ENCODE measurements at places on chromosomes 5 and 9.

- no peak for DNase-seq
These were observed 4.5 kb downstream of the SLF1 start for GRCh38 chr5:94623011-94623410.

DNA sequence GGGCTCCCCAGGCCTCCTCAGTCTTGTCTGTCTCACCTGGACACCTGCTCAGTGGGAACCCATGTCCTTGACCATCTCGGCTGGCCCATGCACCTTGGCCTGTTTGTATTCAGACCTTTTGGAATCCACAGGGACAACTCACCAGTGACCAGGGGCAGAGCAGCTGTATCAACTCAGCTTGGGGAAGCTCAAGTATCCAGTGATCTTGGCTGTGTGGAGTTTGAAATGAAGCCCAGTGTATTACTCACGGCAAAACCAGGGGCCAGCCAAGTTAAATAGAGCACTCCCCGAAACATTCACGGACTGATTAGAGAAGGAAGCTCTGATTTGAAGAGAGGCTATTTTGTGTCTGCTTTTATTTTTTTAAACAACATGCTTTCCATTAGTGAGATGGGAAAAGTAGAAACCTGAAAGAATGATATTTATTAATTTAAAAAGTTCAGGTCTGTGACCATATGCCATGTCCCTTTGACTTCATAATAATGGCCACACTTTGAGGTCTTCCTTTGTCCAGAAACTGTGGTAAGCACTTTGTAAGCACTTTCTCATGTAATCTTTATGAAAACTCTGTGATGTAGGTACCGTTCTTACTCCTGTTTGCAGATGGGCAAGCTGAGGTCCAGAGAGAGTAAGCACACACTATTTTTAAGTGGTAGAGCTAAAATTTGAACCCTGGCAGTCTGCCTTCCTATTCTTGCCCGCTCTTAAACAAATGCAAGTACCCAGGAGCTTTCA, 656.5 kb downstream of the BNC2 start:
- DNase-seq: no peak

GRCh38 chr9:78298046-78298765, 1.3 kb downstream of the PSAT1 start:
- DNase-seq: no peak

DNA sequence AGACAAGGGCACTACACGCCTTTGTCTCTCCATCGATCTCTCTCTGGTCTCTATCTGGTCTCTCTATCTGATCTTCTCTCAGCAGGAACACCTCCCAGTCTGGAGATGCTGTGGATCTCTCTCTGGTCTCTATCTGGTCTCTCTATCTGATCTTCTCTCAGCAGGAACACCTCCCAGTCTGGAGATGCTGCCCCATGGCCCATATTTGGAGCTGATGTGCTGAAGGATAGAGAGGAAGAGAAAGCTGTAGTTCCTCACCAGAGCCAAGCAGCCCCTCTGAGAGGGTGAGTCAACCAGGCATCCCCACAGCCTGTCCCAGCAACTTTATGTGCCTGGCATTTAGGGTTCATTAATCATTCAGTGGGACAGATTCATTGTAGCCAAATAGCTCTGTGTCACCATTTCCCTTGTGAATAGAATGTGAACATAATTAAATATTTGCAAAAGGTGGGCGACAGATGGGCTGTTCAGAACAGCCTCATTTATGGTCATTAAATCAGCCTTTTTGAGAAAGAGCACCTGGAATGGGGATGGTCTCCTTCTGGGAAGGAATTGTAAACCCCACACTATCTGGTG, 189.3 kb upstream of the MAST4 start:
- DNase-seq: no peak

DNA sequence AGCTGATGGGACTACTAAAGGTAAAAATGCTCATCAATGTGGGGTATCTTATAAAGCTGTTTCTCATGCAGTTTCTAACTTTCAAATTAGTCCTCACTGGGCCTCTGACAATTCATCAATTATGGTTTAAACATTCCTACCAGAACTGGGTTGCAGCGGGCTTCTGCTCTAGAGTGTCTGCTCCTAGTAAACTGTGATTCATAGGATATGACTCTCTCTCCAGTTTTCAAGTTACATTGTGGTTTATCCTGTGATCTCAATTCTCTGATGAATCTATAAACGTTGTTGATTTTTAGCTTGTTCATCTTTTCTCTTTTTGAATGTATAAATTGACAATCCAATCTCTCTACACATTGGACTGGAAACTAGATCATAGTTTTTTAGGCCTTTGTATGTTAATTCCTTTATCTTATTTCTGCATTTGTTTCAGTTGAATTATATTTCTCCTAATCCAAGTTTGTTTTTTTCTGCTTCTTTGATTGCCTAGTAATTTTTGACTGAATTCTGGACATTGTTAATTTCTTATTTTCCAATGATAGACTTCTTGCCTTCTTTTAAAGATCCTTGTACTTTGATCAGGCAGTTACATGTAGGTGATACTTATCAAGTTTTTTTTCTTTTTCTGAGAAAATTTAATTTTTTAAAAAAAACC, 822.6 kb downstream of the TLE1 start:
- DNase-seq: no peak

- DNase-seq: no peak
These were observed 70.4 kb upstream of the CTSV start for GRCh38 chr9:97109194-97109811.

DNA sequence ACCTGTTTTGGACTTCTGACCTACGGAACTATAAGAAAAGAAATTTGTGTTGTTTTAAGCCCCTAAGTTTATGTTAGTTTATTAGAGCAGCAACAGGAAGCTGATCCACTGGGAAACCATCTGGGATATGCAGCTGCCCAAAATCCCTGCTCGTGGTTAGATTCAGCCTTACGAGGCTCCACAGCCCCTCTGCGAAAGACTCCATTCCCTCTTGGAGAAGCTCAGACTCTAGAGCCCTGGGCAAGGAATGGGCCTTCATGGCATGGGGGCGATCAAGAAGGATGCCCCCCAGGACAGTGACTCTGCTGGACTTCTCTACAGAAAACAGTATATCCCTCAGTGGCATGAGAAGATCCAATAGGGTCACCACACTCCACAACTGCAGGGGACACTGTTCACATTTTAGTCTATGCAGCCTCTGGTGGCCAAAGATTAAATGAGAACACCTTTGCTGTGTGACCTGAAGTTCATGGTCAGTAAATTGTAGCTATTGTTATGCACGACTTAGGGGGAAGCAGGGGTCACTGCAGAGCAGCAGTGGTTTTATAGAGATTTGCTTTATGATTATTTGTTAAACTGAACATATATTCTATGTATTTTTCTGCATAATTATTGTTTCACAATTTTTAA, 21.1 kb downstream of the IRF1 start:
- no peak for DNase-seq

DNA sequence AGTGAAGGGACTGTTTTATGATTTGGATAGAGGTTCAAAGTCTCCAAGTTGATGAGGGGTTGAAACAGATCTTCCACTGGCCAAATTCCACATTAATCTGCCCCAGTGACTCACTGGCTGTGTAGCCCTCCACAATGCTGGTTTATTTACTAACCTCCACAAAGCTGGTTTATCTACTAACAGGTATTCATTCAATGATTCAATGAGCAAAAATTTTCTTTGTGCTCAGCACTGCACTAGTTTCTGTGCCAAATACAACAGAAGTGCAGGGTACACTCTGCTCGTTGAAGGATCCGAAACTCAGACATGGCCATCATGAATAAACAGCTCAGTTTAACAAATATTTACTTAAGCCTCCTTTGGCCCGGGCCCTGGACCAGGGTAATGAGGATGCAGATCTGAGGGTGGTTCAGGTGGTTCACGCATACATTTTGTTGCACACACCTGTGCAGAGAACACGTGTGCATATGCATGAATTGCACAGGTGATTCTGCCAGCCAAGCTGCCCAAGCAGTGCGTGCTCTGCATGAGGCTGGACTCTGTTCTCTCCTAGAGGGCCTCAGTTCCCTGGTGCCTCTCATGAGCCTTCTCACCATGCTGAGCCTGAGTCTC, 71.0 kb downstream of the SH3PXD2B start:
- DNase-seq: no peak

GRCh38 chr5:160092960-160093707, 26.1 kb downstream of the PWWP2A start:
- DNase-seq: no peak

GRCh38 chr5:36945687-36946086, 69.1 kb downstream of the NIPBL start:
- no peak for DNase-seq

GRCh38 chr5:32319926-32320543, 7.3 kb upstream of the MTMR12 start:
- no peak for DNase-seq

- DNase-seq: no peak
These were observed 43.9 kb upstream of the ARAP3 start for GRCh38 chr5:141725891-141726290.

GRCh38 chr9:18056993-18057369, 417.0 kb upstream of the ADAMTSL1 start:
- no peak for DNase-seq

DNA sequence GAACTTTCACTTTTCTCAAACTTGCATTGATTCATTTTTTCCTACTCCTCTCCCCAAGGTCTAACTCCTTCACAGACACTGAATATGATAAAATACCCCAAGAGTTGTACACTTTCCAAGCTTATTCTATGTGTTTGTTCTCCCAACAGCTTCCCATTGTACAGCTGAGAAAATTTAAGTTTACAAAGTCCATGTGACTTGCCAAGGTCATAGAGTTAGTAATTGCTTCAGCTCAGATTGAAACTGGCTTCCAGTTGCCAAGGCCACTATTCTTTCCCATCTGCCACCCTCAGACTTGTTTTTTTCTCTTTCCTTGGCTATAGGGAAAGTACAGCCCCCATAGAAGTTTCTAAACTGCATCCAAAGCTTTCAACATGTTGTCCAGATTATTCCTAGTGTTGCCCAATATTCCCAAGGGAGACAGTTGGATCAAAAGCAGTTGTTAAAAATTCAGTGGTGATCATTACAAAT, 34.8 kb downstream of the TNFSF8 start:
- no peak for DNase-seq

- DNase-seq: no peak
These were observed 9.1 kb downstream of the WWC1 start for GRCh38 chr5:168300326-168301182.

GRCh38 chr5:37580106-37580505, 201.0 kb downstream of the WDR70 start:
- DNase-seq: no peak

DNA sequence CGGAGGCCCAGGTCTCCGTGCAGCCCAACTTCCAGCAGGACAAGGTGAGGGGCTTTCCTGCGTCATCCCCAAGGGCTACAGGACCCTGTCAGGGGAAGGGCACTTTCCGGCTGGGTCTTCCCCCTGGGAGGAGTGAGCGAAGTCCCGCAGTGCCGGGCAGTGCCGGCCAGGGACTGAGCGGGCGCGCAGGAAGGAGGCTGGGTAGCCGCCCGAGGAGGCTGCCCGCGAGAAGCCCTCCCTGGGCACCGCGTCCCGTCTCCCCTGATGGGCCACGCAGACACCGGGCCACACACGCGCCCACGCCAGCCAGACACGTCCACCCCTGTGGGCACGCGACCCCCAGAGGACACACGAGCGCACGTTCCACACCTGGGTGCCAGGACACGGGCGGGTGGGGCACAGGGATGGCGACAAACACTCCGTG, 357 bp downstream of the PTGDS start:
- no peak for DNase-seq

GRCh38 chr9:120402741-120403542, 177.0 kb downstream of the CDK5RAP2 start:
- no peak for DNase-seq

- no peak for DNase-seq
These were observed 52.2 kb upstream of the ABCA1 start for GRCh38 chr9:104980039-104980654.

DNA sequence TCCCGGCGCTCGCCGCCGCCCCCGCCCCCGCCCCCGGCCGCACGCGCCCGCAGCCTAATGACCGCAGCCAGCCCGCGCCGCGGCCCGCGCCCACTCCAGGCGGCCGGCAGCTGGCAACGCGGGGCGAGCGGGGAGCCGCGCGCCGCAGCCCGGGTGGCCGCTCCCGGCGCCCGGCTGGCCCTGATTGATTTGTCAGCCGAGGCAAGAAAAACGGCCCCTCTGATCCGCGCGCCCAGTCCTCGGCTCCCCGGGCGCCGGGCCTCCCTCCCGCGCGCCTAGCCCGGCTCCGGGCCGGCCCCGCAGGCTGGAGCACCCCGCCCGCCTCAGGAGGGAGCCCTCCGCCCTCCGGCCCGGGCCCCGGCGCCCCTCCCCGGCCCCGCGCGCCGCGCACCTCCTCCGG, 11.9 kb upstream of the LHX2 start:
- no peak for DNase-seq

DNA sequence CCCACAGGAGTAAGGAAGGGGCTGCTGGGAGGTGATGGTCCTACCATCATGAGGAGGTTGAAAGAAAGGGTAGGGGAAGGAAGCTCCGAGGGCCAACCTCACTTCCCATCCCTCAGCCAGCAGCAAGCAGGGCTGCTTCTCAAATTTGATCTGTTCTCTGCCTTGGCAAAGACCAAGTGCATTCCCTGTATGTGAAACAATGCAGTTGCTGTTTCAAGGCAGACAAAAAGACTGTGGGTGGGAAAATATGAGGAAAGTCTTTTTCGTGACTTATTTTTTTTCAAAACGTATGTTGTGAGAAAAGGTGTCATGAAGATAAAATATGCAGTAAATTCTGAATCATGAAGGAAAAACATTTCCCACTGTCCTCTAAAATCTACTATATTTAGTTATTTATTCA, 165.9 kb downstream of the ARSB start:
- DNase-seq: no peak

Measured in T follicular helper cell (primary cell).